ENCODE measurements at places on chromosomes 12 and 14.

DNA sequence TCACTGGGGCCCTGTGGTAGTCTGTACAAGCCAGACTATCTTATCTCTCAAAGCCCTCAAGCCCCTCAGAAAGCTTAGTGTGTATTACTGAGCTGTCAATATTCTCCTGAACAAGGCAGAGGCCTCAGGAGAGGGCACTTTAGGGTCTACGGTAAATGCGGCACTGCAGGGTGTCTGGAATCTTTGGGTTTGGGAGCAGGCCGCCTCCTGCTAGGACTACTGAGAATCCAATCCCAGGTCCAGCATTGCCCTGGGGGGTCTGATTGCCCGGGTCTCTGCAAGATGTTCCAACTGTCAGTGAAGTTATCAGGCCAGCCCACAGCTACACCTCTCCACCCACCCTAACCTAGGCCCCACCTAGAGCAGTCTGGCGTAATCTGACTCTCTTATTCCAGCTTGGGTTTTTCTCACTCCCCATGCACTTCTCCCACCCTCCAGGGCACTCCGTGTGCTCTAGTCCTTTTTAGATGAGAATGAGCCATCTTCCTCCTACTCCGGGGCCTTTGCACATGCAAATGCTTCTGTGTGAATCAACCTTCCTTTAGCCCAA is 4.3 kb upstream of the ZFP36L1 start:
- no peak for DNase-seq

DNA sequence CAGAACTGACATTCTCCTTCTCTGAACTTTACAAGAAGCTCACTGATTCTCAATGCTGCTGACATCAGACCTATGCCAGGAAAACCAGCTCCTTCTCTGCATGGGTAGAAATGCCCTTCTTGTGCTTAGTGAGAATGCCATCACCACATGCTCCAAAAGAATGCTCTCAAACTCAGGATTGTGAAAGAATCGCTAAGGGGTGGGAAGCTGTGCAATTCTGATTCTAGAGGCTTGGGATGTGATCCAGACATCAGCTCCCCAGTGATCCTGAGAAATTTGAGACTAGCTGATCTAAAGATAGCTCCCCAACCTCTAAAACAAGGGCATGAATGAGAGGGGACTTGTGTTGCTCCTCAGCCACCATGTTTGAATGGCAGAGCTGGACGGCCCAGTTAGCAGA is 113.2 kb downstream of the DPF3 start:
- DNase-seq = no peak

DNA sequence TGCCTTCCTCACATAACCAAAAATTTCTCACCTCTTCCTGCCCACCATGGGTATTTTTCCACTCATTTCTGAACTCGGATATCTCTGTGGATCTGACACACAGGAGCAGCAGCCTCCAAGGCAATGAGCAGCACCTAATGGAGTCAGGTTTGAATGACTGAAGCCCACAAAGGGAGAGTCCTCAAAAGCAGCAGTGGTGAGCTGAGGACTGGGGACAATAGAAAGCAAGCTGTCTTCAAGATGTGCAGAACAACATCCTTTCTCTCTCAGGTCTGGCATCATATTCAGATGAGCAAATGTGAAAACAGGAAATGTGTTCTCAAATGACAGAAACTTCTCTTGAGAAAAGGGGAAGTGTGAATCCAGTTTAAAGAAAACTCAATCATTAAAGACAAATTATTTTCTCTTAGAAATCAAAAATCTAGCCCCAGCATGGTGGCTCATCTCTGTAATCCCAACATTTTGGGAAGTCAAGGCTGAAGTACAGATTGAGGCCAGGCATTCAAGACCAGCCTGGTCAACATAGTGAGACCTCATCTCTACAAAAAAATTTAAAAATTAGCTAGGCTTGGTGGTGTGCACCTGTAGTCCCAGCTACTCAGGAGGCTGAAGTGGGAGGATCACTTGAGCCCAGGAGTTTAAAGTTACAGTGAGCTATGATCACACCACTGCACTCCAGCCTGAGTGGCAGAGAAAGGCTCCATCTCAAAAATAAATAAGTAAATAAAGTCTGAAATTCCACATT is 54.2 kb downstream of the C12orf42 start:
- DNase-seq = no peak

- DNase-seq = no peak
Observed at GRCh38 chr14:32201816-32202490, at the start of gene RNU6-7. RNU6-7 (plus strand) TSS chr14:32202045.
